ENCODE measurements at places on chromosomes 2 and 18.
A peak's percentile ranks its signal among the peaks of the same experiment; 100 is the strongest.

DNA sequence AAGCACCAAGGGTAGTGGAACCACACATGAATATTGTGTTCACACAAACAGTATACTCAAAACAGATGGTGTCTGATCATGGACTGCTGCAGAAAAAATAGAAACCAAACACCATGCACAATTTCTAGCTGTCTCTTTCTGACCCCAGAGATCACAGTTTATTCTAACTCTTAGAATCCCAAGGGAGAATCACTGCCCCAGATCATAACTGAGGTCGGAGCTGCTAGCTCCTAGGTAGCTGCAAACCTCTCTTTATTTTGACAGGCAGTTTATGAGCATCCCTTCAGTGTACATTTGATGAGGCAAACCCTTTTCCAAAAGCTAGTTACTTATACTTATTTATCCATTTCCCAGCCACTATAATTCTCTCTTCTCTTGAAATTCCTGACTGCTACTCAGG, 439.1 kb upstream of the HNMT start:
- no peak for DNase-seq

DNA sequence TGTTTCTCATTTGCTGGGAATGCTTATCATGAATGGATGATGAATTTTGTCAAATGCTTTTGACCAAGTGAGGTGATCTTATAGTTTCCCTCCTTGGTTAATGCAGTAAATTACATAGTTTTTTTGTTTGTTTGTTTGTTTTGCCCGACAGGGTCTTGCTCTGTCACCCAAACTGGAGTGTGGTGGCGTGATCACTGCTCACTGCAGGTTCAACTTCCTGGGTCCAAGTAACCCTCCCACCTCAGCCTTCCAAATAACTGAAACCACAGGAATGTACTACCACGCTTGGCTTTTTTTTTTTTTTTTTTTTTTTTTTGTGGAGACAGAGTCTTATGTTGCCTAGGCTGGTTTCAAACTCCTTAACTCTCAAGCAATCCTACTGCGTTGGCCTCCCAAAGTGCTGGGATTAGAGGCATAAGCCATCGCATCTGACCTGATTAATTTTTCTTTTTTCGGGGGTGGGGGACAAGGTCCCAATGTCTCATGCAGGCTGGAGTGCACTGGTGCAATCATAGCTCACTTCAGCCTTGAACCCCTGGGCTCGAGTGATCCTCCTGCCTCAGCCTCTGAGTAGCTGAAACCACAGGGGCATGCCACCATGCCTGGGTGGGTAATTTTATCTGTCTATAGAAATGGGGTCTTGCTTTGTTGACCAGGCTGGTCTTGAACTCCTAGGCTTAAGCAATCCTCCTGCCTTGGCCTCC, 48.6 kb downstream of the SMAD2 start:
- peak; percentile 61 for DNase-seq

DNA sequence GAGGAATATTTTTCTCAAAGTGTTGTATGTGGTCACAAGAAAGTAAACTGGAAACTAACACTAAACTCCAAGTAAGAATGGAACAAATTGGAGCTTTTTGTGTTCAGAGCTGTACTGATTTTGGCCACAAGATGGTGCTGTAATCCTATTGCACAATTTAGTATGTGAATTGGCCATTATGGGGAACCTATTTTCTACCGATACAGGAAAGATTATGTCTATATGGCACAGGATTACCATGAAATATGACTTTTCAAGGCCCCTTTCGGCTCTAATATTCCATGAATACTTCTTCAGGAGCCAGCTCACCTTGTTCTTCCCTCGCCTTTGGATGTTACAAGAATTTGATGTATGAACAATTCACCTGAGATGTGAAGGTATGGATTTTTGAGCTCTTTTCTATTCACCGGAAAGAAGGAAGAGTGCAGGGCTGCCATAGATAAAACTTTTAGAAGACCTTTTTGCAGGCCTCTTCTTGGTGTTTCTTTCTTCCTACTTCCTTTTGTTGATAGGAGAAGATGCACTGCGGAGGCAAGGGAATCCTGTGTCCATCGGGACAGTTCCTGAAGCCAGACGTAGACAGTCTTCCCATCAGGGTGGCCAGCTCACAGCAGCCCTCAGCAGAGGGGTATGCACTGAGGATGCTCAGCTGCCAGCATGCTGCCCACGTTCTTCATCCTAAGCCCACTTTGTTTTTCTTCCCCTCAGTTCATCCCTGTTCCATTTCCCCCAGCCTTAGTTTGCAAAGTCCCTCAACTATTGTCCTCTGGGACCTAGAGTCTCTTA, 13.3 kb downstream of the MRPL44 start:
- peak; percentile 71 for DNase-seq

DNA sequence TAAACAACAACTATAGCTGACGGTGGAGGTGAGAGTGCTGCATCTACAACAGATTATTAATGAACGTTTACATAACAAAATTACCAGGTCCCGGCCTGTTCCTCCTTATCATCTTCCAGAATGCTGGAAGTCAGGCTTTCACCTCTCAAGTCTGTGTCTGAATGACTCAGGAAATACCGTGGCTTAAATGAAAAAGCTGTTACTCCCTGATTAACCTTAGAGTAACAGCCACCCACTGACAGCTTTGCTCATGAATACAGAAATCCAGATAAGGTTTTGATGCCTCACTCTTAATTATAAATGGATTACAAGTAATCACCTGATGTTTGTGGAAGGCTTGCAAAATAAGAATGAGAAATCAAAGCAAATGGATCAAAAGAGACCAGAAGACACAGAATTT, 885.3 kb upstream of the CELF4 start:
- no peak for DNase-seq

- DNase-seq = peak; percentile 46
Observed at GRCh38 chr18:28175930-28176697, 816 bp downstream of the CDH2 start.

GRCh38 chr18:50928551-50928950, 39.3 kb upstream of the ELAC1 start:
- no peak for DNase-seq

- no peak for DNase-seq
Observed at GRCh38 chr18:79186649-79187048, 117.5 kb downstream of the ATP9B start.

GRCh38 chr2:86000131-86000937, 105.4 kb downstream of the POLR1A start:
- peak; percentile 29 for DNase-seq

DNA sequence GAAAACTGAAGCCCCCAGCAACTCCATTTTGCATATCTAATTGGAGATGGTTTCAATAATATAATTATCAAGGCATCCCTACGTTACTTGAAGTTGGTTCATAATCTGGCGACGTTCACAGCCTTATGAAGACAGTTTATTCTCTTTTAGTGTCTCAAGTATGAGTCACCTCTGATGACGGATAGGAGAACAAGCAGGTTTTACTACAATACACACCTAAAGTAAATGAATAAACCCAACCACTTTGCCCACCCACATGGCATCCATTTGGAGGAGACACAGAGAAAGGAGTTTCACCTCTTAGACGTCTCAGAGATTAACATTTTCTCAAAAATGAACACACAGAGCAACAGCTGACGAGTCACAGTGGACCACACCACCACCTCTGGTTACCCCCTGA, 40.8 kb downstream of the BCL11A start:
- DNase-seq = no peak

DNA sequence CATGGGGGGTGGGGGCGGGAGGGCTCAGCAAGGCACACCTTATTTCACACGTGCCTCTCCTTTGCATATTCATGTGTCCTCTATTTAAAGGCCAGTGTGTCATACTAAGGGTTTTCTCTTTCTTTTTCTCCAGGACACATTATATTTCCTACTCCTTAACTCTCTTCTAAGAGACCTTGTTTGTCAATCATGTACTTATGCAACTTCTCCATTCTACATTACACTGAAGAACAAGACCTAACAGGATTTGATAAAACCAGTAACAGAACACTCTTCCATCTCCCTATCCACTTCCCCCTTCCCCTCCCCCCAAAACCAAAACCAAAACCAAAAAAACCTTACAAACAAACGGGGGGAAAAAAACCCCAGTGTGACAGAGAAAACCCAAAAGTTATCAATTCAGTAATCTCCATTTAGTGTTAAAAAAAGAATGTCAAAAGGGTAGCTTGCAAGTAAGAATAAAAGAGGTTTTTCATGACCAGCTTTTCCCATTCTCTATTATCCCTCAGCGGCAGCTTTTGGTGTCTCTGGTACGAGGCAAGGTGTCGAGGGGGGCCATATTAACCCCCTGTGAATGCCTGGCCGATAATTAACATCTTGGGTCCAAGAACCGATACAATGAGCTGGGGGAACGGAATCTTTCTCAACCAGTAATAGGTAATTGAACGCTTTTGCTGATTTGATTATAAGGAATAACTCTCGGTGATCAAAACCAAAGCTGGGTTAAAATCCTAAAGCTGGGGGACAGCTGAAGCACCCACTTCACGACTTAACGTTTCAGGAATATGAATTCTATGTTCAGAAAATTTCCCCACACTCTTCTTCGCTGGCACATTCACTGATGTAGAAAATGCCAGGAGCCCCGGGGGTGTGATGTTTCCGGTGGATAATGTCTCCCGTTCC, 191.0 kb upstream of the TCF4 start:
- DNase-seq = peak; percentile 34

- peak; percentile 53 for DNase-seq
Observed at GRCh38 chr2:234998404-234999211, 46.8 kb downstream of the SH3BP4 start.

GRCh38 chr2:97654791-97655190, 8.9 kb downstream of the COX5B start:
- no peak for DNase-seq

DNA sequence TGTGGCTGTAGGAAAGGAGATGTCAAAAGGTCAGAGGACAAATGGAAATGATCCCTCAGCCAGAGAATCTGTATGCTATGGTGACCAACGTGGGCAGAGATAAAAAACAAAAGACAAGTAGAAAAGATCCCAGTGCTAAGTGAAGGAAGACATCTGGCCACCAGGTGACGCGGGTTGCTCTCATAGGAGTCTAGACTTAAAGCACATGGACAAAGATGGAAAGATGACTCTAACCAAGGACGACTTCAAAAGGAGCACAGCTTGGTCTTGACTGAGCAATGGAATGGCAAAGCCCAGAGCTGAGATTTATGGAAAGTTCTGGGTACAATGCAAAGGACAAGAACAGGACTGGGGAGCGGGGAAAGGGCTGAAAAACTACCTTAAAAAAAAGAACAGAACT, 96.8 kb downstream of the CLIP4 start:
- peak; percentile 31 for DNase-seq

GRCh38 chr2:71453404-71454220, at the start of gene DYSF:
TSS of gene DYSF (plus strand) at chr2:71453561.
- peak; percentile 14 for DNase-seq

DNA sequence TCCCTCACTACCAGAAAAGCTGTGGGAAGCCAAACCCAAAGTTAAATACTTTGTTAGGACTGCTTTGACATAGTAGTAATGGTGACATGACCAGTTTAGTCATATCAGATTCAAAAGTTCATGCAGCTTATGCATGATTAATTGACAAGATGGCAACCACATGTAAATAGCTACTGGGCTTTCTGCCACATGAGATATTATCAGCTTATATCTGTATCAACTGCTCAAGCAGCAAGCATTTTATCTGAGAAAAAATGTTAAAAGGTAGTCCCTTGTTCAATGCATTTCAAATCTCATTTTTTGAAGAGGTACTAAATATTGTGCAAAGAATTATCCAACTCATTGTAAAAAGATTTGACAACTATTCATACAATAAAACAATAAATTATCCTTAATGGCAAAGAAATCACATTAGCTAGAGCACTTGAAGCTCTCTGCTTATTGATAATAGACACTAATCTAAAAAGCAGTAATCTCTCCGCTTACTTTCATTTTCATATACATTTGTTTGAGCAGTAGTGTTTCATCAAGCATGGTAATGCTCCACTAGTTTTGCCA, 993.6 kb upstream of the NXPH2 start:
- DNase-seq = no peak

- DNase-seq = no peak
Observed at GRCh38 chr2:102886216-102886893, 124.5 kb downstream of the TMEM182 start.

GRCh38 chr2:169315357-169315756, 47.0 kb downstream of the LRP2 start:
- no peak for DNase-seq

DNA sequence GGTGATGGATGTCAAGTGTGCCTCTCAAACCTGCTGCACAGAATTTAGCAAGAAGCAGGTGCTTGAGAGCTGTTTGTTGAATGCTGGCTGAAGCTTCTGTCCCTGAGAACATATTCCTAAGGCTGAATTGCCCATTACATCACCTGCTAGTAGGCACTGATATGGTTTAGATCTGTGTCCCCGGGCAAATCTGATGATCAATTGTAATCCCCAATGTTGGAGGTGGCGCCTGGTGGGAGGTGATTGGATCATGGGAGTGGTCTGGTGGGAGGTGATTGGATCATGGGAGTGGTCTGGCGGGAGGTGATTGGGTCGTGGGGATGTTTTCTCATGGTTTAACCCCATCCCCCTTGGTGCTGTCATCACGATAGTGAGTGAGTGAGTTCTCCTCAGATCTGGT, 128.0 kb downstream of the HRH4 start:
- no peak for DNase-seq

DNA sequence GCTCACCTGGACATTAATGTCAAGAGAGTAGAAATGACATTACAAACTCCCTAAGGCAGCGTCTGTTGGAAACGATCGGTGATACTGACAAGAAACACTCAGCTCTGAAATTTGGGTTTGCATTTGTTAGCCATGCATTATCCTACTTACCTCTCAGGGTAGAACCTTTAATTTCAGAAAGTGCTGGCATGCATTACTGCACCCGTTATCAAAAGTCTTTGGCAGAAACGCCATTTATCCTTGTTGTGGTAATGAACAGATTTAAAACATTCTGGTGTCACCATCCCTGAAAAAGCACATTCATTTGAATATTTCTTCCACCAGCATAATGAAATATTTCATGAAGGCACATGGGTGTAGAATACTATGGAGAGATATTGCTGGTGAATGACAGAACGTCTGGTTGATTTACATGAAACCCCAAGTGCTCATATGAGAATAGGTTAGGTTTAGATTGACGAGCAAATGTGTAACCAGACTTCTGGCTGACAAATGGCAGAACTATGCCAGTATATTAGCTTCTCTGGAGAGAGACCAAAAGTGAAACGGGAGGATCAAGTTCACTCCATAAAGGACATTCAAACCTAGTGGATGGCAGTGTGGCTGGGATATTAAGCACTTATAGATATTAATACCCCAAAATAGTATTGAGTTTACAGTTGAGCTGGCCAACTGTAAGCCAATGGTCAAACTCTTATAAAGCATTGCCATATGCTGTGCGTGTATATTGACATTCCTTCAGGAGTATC, 53.5 kb upstream of the ITGB6 start:
- no peak for DNase-seq

All from fibroblast of villous mesenchyme (primary cell).